Activated T-helper 1 cell treated with anti-CD3 and anti-CD28 coated beads, Interleukin-2, amount 50 U/mL, for 16 hours (primary cell): ENCODE measurements at places on chromosomes 7 and 10.

DNA sequence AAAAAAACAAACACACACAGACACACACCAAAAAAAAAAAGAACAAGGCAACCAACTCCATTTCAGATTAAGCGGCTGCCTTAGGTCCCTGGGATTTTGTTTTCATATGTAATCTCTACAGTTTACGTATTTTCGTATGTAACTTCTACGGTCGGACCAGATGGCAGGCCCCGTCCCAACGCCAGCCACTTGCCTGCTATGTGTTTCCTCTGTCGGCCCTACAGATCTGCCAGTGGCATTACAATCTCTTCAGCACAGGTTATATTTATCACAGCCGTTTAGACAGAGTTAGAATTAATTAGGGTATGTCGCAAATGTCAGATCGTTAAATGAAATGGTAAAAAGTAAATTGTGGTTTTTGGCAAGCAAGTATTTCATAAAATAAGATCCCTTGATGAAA is 99.3 kb downstream of the DNAJB6 start:
- DNase-seq: no peak

GRCh38 chr7:2715341-2716231 is 27.6 kb downstream of the AMZ1 start:
- no peak for DNase-seq

- no peak for DNase-seq
Measured at GRCh38 chr10:127840884-127841283, 51.9 kb downstream of the CLRN3 start.

- no peak for DNase-seq
Measured at GRCh38 chr10:7491949-7492659, 81.3 kb upstream of the SFMBT2 start.

- DNase-seq: no peak
Measured at GRCh38 chr7:29154076-29154475, 7.7 kb upstream of the CPVL start.

GRCh38 chr7:107579885-107580715 is at the start of gene BCAP29:
BCAP29 (plus strand) TSS chr7:107580246; CDS start chr7:107580773, 527 bp downstream.
- DNase-seq: peak; percentile 24

DNA sequence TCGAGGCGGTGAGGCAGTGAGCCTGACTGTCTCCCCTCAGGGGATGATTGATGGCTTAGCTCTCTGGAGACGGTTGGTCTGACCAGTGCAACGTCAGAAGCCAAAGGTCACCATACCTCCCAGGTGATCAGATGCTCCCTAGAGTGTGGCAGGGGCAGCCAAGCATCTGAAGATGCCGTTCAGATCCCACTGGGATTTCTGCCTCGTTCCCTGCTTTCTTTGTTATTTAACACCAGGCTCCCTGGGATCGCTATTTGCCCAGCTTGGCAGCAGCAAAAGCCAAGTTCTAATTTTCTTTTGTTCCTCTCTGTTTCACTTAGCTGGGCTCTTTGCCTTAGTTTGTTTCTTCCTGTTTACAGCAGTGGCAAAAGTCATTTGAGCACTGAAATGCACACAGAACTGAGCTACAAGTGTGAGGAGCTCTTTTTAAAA is 53.5 kb upstream of the SVIL start:
- no peak for DNase-seq

DNA sequence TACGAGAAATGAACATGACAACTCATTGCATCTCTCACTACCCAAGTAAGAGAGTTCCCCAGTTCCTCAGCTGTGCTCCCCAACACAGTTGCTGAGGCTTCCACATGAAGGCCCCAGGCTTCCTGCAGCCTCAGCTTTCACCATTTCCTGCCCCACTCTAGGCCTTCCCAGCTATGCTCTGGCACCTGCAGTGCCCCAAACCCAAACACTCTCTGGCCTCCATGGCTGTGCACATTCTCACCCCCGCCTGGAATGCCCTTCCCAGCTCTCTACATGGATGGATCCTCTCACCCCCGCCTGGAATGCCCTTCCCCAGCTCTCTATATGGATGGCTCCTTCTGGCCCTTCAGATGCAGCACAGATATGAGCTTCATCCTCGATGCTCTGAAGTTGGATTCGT is 61.3 kb downstream of the KIAA1549 start:
- DNase-seq: no peak

DNA sequence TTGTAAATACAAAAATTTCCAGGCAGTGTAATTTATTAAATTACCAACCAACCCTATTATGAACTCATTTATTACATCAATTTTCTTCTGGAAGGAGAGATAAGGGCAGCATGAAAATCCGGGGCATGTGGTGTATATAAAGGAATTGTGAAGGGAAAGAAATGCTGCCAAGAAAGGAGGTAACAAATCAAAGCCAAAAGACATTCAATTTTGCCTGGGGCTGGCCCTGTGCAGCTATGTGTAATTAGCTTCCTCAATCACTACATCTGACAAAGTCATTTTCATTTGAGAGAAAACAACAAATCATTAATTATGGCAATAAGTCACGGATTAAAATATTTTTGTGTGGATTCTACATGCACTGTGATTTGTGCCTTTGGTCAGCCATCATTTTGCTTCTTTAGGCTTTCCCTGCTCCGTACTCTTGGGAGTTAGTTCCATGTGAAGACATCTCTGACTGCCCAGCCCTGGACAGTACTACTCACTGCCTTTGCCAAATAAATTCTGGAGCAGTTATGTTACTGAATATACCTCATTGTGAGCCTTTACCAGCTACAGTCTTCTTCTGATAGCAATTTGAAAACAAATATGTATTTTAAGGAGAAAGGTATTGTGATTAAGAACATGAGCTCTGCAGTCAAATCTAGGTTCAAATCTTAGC is 191.7 kb downstream of the RELN start:
- no peak for DNase-seq

GRCh38 chr7:139471740-139472353 is 11.6 kb downstream of the KLRG2 start:
- no peak for DNase-seq

DNA sequence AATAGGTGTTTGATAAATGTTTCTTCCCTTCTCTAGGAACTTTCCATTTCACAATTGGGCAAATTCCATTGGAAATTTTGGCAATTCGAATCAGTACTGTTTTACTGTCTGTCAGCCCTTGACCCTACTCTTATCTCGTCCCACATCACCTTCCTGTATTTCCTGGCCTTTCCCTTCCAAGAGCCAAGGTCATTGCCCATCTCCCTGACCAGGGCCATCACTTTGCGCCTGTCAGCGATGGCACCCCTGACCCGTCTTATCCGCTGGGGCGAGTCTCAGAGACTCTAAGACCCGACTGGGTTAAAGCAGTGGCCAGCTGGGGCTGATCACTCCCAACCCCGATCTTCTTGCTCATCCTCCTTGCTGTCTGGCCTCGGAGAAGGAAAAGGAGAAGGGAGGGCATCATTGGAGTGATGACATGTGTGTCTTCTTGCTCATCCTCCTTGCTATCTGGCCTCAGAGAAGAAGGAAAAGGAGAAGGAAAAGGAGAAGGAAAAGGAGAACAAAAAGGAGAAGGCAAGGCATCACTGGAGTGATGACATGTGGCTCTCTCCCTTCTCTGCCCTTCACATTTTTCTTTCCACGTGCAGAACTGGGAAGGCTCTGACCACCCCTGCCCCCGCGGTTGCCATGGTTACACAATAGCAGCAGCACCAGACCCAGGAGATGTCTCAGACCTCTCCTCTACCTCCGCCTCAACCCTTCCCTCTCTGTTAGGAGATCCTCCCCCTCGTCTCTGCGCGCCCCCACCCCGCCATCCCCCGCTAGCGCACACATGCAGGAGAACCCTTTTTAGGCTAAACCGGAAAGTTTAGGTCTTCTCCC is 2.0 kb downstream of the SEMA3D start:
- DNase-seq: no peak

- no peak for DNase-seq
Measured at GRCh38 chr10:96358851-96359540, at the start of gene OPALIN. OPALIN (minus strand) TSS chr10:96359002; CDS start chr10:96358896, 106 bp downstream.

DNA sequence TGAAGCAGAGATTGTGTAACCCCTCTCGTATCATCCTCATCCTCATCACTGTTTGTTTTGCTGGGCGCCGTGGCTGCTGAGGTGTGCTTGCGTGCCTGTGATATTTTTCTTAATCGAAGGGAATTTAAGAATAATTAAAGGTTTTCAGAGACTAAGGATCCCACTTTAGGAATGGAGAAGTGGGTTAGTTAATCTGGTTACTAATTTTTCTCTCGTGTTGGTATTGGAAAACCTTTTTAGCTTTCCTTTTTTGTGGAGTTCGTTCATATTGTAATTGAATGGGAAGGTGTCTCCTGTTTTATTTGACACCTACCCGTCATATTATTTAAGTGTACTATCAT is 1.3 kb downstream of the UBN2 start:
- no peak for DNase-seq

GRCh38 chr7:134685250-134685649 is 38.6 kb downstream of the BPGM start:
- DNase-seq: no peak

DNA sequence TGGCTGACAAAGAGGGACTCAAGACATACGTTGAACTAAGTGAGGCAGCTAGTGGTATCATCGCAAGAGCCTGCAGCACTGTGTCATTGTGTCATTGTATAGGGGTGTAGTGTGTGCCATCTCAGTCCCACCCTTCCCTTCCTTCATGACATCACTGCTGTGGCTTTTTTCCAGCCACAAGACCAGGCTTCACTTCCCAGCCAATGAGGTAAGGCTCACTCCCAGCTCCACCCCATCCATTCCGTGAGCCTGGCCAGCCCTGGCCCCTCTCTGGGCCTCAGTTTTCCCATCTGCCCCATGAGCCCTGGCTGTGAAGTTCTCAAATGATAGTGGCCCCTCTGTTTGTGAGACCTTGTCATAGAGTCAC is 134.3 kb upstream of the ZMIZ1 start:
- no peak for DNase-seq

- no peak for DNase-seq
Measured at GRCh38 chr10:128709686-128710085, 583.5 kb upstream of the MKI67 start.

GRCh38 chr7:7870555-7870954 is 98.0 kb upstream of the GLCCI1 start:
- DNase-seq: no peak

- DNase-seq: no peak
Measured at GRCh38 chr7:1192171-1192676, 32.2 kb upstream of the ZFAND2A start.

DNA sequence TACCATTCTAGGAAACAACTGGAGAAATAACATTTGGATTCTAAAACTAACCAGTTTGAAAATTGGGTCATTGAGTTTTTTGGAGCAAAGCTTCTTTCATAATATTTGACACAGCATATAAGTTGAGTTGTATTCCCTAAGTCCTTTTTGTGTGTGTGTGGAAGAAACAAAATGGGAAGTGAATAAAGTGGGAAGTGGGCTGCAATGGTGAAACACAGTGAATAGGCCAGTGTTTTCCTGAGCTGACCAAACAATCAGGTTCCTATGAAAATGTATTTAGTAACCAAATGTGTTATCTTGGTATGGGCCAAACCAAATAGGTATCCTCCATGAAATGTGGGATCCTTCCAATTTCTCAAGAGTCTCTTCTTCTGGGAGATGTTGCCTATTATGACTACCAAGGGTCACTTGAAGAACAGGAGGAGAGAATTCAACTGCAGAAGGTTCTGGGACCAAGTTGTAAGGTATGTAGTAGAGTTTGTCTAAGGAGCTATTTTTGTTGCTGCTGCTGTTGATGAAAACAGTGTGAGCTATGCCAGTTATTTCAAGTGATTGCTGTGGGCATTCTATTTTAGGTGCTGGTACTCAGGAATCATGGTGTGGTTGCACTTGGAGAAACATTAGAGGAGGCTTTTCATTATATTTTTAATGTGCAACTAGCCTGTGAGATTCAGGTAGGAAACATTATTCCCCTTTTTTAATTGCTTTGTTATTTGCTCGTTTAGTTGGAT is 88.3 kb upstream of the MXI1 start:
- DNase-seq: no peak

DNA sequence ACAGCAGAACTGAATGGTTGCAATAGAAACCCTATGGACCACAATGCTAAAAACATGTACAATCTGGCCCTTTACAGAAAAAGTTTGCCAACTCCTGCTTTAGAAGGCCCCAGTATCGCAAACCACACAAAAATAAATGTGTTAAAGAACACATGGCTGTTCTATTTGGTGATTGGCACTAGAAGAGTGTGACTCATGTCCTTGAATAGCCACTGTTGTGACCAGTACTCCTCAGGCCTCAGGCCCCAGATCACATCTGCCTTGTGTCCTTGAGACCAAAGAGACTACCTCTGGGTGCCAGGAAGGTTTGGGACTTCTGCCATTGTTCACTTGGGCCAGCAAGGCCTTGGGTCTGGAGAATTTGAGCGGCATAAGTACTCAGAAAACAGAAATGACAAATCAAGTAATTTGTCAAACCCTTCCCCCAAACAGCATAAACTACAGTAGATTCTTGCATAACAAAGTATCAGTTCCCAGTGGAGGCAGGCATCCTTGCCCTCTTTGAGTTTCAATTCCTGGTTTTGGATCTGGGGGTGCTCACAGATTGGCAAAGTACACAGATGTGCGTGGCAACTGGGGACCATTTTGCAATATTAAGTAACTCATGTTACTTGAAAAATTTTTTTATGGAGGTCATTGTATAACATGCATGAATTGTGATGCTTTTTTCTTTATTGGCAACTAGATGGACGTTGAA is 50.2 kb downstream of the MTURN start:
- DNase-seq: no peak

DNA sequence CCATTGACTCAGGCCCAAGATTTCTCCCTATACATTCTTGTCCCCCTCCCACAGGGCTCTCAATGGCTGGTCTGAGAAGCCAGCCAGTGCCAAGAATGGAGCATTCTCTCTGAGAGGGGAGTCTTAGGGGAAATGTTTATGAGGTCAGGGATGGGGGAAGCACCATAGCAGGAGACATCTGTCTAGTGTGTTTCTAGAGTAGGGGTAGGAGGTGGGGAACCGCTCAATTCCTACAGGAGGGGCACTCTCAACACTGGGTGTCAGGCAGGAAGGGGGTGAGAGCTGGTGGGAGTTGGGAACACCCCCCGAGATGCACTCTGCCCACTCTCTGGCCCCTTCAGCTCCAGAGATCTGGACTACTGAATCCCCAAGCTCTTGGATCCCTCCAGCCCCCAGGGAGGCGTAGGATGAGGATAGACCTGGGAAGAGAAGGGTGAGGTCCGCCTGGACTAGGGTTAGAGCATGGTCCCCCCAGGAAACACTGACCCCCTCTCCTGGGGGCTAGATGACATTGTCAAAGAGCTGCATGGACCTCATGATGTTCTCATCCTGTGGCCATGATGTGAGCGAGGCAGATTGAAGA is 8.7 kb upstream of the OGA start:
- DNase-seq: no peak
